Stimulated activated CD8-positive, alpha-beta memory T cell treated with anti-CD3 and anti-CD28 coated beads, Interleukin-4, amount 100 ng/mL, for 4 hours (primary cell): ENCODE measurements at places on chromosomes 6 and 20.

DNA sequence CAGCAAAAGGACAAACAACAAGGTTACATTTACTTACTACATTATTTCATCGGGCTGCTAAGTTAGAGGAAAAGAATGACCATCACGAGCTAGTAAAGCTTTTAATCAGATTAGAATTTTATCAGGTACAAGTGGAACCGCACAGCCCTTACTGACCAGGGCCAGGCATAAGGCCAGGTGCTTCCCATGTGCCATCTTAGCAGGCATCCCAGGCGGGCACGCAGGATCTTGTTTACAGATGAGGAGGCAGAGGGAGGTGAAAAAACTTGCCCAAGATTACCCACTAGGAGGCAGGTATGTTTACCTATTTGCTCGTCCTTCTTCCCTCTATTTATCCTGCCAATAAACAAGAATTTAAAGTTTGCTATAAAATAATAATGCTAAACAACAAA is 10.7 kb downstream of the EZR start:
- DNase-seq, result no peak

GRCh38 chr6:73143551-73143950 is 81.7 kb downstream of the KHDC1L start:
- DNase-seq, result no peak

GRCh38 chr6:100845676-100846075 is 35.5 kb downstream of the ASCC3 start:
- no peak for DNase-seq

GRCh38 chr6:28154357-28154756 is 12.7 kb downstream of the ZKSCAN8 start:
- DNase-seq, result no peak

DNA sequence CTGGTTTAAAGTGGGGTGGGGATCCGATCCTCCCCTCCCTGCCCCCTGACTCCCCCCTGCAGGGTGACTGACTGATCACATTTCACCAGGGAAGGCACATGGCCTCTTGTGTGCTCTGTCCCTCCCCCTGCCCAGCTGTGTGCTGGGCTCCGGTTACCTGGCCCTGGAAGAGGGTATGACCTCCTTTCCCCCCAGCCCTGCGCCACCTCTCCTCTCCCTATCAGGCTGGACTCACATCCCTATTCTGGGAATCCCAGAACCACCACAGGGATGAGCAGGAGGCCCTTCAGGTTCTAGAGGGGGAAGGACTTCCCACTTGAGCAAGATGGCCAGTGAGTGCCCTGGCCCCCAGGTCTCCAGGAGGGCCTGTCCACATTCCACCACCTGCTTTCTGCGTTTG is 2.1 kb upstream of the IP6K3 start:
- DNase-seq, result no peak

GRCh38 chr6:120671519-120671918 is 662.8 kb downstream of the TBC1D32 start:
- no peak for DNase-seq

DNA sequence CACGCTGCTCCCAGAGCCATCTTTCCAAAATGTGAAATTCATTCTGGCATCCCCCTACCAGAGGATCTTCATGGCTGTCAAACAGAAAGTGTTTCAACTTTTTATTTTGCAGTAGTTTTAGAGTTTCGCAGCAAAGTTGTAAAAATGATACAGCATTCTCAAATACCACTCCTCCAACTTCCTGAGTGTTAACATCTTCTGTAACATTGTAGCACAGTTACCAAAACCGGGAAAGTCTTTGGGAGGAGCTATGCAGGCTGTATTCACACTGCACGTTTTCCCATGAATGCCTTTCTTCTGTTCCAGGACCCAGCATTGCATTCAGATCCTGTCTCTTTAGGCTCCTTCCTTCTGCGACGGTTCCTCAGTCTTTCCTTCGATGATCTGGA is 30.1 kb downstream of the CDYL start:
- no peak for DNase-seq

DNA sequence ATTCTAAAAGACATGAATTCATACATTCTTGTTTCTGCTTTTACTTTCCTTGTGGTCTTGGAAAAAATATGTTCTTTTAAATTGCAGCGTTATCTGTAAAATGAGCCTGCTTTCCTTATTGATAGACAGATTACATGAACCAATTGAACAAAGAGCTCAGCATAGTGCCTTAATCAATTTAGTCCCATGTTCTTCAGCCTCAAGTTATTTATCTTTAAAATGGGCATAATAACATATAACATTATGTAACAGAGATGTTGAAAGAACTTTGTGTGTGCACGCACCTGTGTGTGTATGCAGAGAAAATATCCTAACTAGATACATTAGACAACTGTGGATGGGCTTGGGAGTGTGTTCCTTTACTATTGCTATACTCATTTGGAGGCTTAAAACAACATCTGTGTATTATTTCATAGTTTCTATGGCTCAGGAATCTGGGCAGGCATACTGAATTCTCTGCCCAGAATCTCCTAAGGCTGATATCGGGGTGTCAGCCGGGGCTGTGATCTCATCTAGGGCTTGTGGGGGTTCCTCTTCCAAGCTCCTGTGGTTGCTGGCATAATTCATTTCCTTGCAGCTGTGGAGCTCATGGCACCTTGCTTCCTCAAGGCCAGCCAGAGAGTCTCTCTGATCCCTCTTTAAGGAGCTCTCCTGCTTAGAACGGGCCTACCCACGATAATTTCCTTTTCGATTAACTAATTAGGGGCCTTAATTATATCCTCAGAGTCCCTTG is 194.1 kb downstream of the ARID1B start:
- DNase-seq, result no peak

DNA sequence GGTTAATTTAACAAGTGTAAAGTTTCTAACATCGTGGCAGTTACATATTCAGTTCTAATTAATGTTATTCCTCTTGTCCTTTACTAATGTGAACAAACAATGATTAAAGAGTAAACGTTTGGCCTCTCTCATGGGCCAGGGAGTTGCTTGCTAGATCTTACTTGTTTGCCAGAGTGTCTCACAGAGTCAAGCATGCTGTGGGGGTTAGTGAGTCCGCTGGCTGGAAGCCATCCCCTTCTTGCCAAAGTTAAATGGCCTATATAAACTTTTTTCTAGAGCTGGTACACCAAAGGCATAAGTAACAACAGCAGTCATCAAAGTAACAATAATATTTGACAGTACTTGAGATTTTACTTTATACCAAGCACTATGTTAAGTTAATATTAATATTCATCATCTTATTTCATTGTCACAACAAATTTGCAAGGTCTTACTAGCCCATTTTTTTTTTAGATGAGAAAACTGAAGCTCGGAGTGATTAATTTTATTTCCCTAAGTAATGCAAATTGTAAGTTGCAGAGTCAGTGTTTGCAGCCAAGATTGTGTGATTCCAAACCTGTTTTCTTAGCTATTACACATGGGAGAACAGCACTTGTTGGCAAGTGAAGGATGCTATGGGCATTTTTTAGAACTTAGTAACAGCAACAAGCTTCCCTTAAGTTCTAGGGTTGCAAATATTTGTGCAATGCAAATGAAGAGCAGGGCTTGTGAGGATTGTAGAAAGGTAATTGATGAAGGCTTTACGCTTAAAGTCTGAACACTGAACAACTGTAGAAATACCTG is 224.5 kb downstream of the RFPL4B start:
- DNase-seq, result no peak

GRCh38 chr20:37868851-37869333 is 34.0 kb upstream of the VSTM2L start:
- DNase-seq, result no peak

- no peak for DNase-seq
Observed at GRCh38 chr6:67450641-67451040, 1184.4 kb upstream of the ADGRB3 start.

DNA sequence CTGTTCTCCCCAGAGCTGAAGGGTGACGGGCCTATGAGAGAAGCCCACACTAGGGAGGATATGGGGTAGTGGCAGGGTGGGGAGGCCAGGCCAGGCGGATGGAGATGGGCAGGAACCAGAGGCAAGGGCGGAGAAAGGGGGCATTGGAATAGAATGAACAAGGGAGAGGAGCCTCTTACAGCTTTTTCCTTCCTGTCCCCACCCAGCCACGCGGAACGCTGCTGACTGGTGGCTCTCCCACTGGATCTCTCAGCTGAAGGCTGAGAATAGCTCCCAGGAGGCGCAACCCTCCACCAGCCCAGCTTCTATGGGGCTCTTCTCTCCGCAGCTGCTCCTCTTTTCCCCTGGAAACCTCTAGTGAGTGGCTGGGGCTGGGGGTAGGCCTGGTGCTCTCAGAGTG is 10.8 kb downstream of the DLK2 start:
- no peak for DNase-seq

GRCh38 chr6:104321301-104321700 is 538.4 kb downstream of the HACE1 start:
- no peak for DNase-seq

DNA sequence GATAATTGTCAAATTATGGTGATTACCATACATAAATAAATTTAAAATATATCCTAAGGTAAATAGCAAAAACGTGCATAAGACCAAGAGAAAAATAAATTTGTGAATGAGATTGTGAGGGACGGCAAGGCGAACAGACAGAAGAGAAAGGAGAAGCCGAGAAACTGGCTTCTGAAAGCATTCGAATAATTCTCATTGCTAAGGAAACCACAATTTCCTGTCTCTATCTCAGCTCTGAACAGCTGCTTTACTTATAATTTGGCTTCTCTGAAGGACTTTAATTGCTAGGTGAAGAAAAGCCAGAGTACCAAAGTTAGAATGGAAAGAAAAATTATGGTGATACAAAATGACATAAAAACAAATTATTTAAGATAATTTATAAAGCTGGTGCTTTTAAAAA is 79.0 kb upstream of the RGS17 start:
- DNase-seq, result no peak
